ENCODE measurements at places on chromosomes 7 and 10. TPM values are rescaled to one million over a fixed set of nuclear protein-coding genes. Genes with fewer than 3 reads are reported as not detected.

The NUDT5 gene
- 206 TPM for total RNA-seq

The ANXA8 gene
- total RNA-seq, result 29.5 TPM

The DGKI gene
- not detected for total RNA-seq

The TFR2 gene
- total RNA-seq, result 2.1 TPM

All from A549 treated with ZK216348 at 1 μM for 4 hours (cell line).